Left cardiac atrium (tissue), 4 donors: ENCODE measurements at places on chromosomes 6 and 20.

- DNase-seq = no peak
Observed at GRCh38 chr6:25934735-25935313, 4.3 kb upstream of the SLC17A2 start.

DNA sequence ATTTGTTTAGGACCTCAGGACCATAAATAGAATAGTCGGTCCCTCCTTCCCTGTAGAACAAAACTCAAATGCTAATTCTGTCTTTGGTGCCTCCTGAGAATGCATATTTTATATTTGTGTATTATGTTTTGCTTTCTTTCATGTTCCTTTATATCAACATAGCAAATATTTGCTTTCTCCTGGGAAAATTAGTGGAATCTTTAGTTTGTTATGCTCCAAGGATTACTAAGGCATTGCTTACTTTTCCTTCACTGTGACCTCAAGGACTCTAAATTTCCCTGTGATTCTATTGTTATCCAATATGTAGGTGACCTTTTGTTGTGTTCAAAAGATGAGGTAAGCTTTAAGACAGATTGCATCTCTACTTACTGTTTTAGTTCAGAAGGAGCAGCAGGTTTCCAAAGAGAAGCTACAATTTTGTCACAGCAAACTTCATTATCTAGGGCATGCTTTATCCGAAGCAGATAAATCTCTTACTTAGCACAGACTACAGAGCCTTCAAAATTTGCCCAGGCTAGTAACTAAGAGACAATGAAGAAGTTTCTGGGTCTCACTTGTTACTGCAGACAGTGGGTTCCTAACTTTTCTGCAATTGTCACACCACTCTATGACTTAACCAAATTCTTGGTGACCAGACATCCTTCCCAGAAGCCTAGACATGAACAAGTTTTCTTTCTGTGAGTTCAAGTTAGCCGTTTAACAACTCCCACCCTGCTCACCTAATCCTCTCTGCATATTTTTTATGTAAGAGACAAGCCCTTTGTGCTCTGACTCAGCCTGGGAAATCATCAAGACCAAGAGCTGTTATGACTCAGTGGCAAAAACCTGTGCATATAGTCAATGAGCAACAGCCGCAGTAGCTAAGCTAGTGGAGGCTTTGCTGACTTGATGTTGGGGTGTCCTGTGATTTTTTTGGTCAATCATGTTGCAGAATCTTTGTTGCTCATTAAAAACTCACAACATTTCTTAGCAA lies 378.8 kb downstream of the QKI start:
- no peak for DNase-seq

DNA sequence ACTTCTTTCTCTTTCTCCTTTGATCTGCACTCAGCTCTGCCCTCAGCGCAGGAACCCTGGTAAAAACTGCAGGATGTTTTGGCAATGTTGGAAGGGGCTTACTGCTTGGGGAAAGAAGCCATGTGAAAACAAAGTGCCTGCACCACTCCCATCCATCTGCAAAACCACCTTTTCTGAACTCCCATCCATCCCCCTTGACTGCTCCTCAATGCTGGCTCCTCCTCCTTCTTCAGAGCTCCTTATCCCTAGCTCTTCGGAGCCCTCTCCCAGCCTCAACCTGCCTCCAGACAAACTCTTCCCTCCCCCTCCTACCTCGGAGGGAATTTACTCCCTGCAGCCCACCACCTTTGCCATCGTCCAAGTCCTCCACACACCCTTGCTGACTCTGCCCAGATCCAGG lies 4.2 kb upstream of the ZBTB12 start:
- DNase-seq = no peak

DNA sequence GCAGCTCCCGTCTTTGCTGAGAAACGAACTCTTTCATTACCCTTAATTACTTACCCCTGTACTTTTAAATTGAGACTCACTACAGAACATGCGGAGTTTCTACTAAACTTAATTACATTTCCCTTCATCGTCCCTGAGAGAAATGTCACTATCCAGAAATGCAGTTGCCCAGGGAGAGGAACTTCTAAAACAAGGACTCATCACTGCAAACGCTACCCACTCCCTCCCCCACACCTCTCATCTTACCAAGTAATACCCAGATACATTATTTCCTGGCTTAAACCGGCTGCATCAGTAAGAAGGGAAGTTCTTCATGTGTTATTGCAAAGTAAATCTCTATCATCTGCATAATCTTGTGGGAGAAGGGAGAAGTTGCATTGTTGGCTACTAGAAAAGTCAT lies 138.3 kb downstream of the IPCEF1 start:
- no peak for DNase-seq

- no peak for DNase-seq
Observed at GRCh38 chr6:53343092-53343491, 5.7 kb downstream of the ELOVL5 start.

- no peak for DNase-seq
Observed at GRCh38 chr20:58567437-58567836, 52.2 kb upstream of the APCDD1L start.

GRCh38 chr6:134868812-134869211 lies 81.1 kb downstream of the ALDH8A1 start:
- DNase-seq = no peak

- DNase-seq = peak; percentile 89
Observed at GRCh38 chr20:62861726-62862336, at the start of gene TCFL5. Gene TCFL5, minus strand, starts transcription at chr20:62861822. Its CDS starts 152 bp downstream, at chr20:62861670.

DNA sequence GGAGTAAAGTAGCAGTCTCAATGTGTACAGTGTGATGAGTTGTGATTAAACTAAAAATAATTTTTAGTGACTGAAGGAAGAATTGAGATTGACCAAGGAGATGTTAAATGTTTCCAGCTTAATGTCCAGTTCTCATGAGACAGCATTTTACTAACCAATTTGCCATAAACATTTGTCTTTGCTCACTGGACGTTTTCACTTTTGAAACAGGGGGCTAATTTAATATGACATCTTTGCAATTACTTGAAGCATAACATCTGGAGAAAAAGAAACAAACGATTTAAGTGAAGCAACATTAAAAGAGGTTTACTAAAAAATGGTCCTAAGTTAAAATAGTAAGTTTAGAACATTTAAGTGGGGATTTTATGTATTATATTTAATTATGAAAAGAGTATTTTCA lies 443.8 kb downstream of the BCKDHB start:
- DNase-seq = no peak

- DNase-seq = no peak
Observed at GRCh38 chr20:25071734-25072133, 10.2 kb downstream of the VSX1 start.

GRCh38 chr6:17494919-17495318 lies 101.5 kb downstream of the CAP2 start:
- no peak for DNase-seq

DNA sequence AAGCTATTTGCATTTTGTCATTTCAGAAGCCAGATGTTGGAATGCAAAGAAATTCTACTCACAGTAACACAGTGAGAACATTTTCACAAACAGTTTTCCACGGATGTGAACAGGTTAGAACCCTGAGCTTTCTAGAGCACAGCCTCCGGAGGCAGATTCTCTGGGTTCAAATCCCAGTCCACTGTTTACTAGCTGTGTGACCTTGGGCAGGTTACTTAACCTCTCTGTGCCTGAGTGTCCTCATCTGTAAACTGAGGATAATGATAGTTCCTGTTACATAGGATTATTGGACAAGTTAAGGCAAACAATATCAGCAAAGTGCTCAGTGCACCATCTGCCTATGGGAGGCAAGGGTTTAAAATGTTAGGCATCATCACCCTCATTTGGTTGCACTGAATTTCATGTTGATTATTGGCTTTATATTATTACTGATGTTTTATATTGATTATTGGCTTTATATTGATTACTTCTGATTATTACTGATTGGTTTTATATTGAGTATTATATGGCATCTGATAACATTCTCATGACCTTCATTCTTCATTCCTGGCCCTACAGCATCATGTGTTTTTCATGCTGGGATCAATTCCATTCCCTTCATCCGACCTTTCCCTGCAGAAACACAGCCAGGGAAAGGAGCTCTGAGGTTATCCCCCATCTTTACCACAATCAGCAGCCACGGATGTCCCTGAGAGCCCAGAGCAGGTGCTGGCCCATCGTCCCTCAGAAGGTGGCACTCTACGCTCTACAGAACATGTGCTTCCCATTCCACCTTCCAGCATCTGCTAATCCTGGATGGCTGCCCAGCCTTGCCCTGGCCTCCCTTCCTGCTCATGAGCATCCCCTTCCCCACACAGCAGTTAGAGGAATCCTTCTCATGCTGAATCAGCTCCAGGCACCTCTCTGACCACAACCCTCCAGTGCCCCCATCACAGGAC lies 283.1 kb downstream of the PREX1 start:
- DNase-seq = no peak

DNA sequence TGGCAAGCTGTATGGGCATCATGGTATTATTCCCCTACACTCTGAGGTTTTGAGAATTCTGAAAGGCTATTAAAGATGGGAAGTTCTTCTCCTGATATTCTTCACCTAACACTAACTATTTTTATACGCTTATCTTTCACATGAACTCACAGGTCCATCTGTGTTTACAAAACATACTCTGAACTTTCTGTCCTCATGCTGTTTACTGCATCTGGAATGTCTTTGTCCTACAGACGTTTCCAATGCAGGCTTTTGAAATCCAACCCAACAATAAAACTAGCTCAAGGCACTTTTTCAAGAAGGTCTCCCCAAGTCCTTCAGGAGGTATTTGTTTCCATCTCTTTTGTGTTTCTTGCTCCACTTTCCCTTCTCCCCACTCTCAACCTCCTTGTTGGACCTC lies 60.5 kb upstream of the MLIP start:
- DNase-seq = no peak

GRCh38 chr6:138987080-138987642 lies 892 bp downstream of the REPS1 start:
- DNase-seq = peak; percentile 39

- DNase-seq = no peak
Observed at GRCh38 chr20:46332373-46333160, 24.3 kb upstream of the CDH22 start.

GRCh38 chr6:36248980-36249379 lies 20.9 kb upstream of the PNPLA1 start:
- DNase-seq = no peak

- no peak for DNase-seq
Observed at GRCh38 chr6:44667668-44668390, 280.3 kb downstream of the CDC5L start.

DNA sequence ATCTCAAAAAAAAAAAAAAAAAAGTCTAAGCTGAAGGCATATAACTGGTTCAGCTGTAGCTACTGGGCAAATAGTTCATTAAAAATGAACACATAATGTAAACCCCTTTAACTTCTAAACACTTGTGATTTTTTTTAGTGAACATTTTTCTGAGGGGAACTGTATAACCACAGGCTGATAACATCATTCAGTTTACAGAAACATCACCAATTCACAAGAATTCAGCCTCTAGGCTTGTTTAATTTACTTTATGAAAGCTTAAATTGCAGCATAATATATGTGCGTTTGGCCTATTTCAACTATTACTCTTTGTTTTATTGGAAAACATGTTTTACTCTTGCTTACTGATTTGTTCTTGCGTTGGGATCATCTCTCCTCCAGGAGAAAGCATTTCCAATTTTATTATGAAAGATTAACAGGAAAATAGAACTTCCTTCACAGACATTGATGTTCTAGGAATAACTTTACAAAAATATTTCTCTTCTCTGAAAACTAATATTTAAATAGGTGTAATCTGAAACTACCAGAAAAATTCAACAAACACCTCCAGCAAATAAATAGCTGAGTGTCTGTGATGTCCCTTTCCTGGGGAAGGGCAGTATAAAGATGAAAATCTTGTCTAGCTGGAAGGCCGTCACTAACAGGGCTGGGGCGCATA lies 284.5 kb downstream of the UST start:
- no peak for DNase-seq

DNA sequence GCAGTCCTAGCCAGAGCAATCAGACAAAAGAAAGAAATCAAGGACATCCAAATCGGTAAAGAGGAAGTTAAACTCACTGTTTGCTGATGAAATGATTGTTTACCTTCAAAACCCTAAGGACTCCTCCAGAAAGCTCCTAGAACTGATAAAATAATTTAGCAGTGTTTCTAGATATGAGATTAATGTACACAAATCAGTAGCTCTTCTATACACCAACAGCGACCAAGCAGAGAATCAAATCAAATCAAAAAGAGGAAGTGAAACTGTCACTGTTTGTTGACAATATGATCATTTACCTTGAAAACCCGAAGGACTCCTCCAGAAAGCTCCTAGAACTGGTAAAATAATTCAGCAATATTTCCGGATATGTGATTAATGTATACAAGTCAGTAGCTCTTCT lies 21.7 kb downstream of the SERPINB9 start:
- DNase-seq = no peak

DNA sequence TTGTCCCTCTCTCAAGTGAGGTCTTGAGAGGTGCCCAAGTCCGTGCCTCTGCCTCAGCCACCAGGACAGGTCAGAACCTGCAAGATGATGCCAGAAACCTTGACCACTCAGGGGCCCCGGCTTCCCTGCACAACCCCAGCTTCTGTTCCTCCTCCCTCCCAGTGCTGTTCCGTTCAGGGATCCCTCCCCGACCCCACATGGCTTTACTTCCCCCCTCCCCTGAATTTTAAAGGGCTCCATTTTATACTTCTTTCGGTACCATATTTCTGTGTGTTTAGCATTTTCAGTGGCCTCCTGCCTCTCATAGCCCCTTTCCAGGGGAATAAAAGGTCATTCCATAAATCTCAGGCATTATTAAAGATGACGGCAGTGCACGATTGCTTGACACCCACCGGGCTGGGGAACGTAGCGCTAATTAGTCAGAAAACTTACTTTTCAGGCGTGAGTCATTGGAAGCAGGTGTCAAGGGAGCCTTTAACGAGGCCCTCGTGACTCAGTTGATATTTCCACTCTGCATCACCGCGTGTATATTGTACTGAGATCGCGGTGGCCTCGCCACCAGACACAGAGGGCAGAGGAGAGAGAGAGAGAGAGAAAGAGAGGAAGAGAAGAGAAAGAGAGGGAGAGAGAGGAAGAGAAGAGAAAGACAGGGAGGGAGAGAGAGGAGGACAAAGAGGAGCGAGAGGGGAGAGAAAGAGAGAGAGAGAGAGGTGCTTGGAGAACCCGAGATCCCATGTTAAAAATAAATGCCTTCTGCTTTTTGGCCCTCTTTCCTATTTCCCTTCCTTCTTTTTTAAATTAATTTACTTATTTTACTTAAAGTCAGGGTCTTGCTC lies 21.3 kb downstream of the KCNG1 start:
- DNase-seq = no peak

GRCh38 chr6:36631326-36632011 lies 37.3 kb downstream of the SRSF3 start:
- DNase-seq = no peak

GRCh38 chr6:132089173-132089572 lies 138.0 kb upstream of the CCN2 start:
- DNase-seq = no peak

GRCh38 chr6:135842618-135843392 lies 8.7 kb upstream of the PDE7B start:
- no peak for DNase-seq

GRCh38 chr6:162612613-162613012 lies 115.0 kb downstream of the PRKN start:
- DNase-seq = no peak

- DNase-seq = no peak
Observed at GRCh38 chr20:9218531-9218961, 149.7 kb downstream of the PLCB4 start.
